ENCODE measurements at places on chromosomes 7 and 10. TPM values are rescaled to one million over a fixed set of nuclear protein-coding genes. Genes with fewer than 3 reads are reported as not detected.

Gene PVRIG
- 0.15 TPM for polyA plus RNA-seq

Gene SORCS3
- 0.25 TPM for polyA plus RNA-seq

Gene TSPAN15
- polyA plus RNA-seq = 20.9 TPM

Gene BAIAP2L1
- 24.7 TPM for polyA plus RNA-seq

Measured in H1 (cell line).